ENCODE measurements at places on chromosomes 16 and 17. TPM values are rescaled to one million over a fixed set of nuclear protein-coding genes. Genes with fewer than 3 reads are reported as not detected.

- no peak overlapping the region for H3K4me3 ChIP-seq
- no peak overlapping the region for H3K27ac ChIP-seq
- DNase-seq, result no peak
- peaks cover 13% of the 10 kb centered on the region for H3K4me1 ChIP-seq
Measured at GRCh38 chr16:73183611-73184092, 135.7 kb upstream of the ZFHX3 start.

FAAP100 gene
- total RNA-seq, result 64.6 TPM

- no peaks in the 10 kb centered on the region for H3K36me3 ChIP-seq
- H3K4me3 ChIP-seq, result no peak overlapping the region
- H3K4me1 ChIP-seq, result peaks cover 40% of the 10 kb centered on the region
- no peak for DNase-seq
Measured at GRCh38 chr16:78606545-78606944, 507.1 kb downstream of the WWOX start.

DNA sequence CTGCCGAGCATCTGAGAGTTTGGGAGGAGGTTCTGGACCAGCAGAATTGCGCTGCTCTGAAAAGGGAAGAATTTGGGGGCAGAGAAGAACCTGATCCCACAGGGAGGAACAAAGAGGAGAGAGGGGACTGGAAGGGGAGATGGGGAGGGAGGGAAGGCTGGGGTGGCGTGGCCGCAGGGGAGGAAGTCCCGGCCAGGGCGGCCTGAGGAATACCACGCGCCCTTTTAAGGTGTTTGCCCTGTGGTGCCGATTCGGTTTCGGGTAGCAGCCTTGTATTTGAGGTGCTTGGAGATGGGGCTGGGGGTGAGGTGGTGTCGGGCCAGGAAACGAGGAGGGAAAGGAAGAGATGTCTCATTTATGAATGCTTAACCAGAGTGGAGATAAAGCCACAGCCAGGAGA is 51.3 kb downstream of the AKAP1 start:
- no peaks in the 10 kb centered on the region for H3K36me3 ChIP-seq
- H3K27me3 ChIP-seq, result peaks cover 9% of the 10 kb centered on the region
- H3K4me3 ChIP-seq, result no peak overlapping the region
- H3K27ac ChIP-seq, result no peak overlapping the region
- DNase-seq, result no peak

DNA sequence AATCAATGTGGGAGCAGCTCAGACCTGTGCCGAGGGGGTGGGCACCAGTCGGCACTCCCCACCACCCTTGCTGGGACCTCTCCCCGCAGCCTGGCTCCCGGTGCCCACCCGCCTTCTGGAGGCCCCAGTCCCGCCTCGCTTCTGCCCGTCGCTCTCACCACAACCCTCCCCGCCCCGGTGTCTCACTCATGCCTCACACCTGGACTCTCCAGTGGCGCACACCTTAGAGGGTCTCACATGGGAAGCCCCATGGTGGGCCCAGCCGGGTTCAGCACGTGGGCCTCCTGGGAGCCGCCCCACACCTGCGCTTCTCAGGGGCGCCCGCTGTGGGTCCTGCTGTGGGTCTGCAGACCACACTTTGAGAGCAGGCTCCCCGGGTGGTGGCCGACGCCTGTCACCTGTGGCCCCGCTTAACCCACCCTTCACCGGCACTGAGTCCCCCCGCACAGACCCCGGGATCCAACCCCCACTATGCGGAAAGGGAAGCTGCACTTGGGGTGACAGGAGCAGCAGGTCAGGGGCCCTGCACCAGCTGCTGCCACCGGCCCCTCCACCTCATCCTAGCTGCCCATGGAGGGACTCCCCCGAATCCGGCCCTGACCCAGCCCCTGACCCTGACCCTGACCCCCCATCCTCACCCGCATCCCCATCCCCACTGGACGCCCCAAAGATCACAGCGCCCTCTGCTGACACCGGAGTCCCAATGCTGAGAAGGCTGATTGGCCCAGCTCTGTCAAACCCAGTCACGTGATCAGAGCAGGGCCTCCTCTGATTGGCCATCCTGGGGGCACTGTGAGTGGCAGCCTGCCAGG is 27.4 kb upstream of the SLC38A10 start:
- H3K27me3 ChIP-seq, result no peaks in the 10 kb centered on the region
- no peaks in the 10 kb centered on the region for H3K36me3 ChIP-seq
- H3K27ac ChIP-seq, result no peak overlapping the region
- no peak for DNase-seq

- peaks cover 19% of the 10 kb centered on the region for H3K36me3 ChIP-seq
- no peaks in the 10 kb centered on the region for H3K27me3 ChIP-seq
- H3K27ac ChIP-seq, result peak overlapping the region; percentile 96
- H3K4me1 ChIP-seq, result peaks cover 40% of the 10 kb centered on the region
Measured at GRCh38 chr16:31471241-31471874, 594 bp upstream of the TGFB1I1 start.

TAT gene
- not detected for total RNA-seq

- no peak overlapping the region for H3K27ac ChIP-seq
- H3K4me1 ChIP-seq, result peaks cover 39% of the 10 kb centered on the region
- H3K36me3 ChIP-seq, result no peaks in the 10 kb centered on the region
- peak overlapping the region; percentile 77 for H3K4me3 ChIP-seq
- H3K27me3 ChIP-seq, result peaks cover 2% of the 10 kb centered on the region
- no peak for DNase-seq
Measured at GRCh38 chr16:85461814-85462713, 151.1 kb upstream of the GSE1 start.

GRCh38 chr17:71983828-71984227 is 137.0 kb upstream of the SOX9 start:
- no peak for DNase-seq
- peaks cover 3% of the 10 kb centered on the region for H3K27me3 ChIP-seq
- peaks cover 3% of the 10 kb centered on the region for H3K4me1 ChIP-seq
- no peak overlapping the region for H3K4me3 ChIP-seq
- H3K36me3 ChIP-seq, result no peaks in the 10 kb centered on the region

CYB561 gene
- total RNA-seq, result 6.1 TPM

MMP15 gene
- 4.9 TPM for total RNA-seq

C17orf50 gene
- not detected for total RNA-seq

DNA sequence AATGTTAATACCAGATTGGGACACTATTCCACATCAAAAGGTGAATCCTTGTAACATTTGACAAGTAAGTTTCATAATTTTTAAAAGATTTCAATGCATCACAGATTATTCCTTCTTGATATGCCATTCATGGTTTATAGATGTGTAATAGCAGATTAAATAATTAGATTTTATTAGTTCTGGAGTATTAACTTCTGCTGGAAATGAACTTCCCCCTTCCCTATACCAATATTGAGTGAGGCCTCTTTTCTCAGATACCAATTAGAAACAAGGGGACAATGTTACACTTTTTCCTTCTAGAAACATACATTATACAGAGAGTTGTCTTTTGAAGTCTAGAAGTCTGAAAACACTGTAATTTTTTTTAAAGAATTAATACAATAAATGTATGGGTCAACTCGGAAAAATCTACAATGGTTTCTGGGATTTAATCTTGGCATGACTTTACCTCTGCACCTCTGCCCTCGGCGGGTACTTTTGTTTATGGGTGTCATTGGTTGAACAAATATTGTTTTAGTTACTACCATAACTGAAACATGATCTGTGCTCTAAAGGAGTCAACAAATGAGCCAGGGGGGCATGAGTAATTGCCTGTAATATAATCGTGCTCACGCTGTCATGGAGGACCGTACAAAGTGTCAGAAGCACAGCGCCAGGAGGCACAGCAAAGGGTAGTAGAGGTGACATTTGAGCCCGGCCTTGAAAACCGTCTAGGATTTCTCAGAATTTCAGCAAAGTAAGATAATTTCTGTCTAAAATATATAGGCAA is 8.2 kb downstream of the LRRC37B start:
- peaks cover 7% of the 10 kb centered on the region for H3K4me1 ChIP-seq
- no peaks in the 10 kb centered on the region for H3K27me3 ChIP-seq
- DNase-seq, result no peak
- no peak overlapping the region for H3K27ac ChIP-seq

APOBR gene
- not detected for total RNA-seq

LITAFD gene
- total RNA-seq, result not detected

C16orf86 gene
- total RNA-seq, result 2.8 TPM

GRCh38 chr17:79667746-79668145 is 56.9 kb upstream of the RBFOX3 start:
- no peak overlapping the region for H3K4me3 ChIP-seq
- no peak for DNase-seq
- H3K36me3 ChIP-seq, result no peaks in the 10 kb centered on the region
- H3K4me1 ChIP-seq, result no peaks in the 10 kb centered on the region

GRCh38 chr17:39001703-39002637 is 34.8 kb upstream of the FBXO47 start:
- no peak for DNase-seq
- H3K4me3 ChIP-seq, result no peak overlapping the region
- peaks cover under 1% of the 10 kb centered on the region for H3K36me3 ChIP-seq
- no peak overlapping the region for H3K27ac ChIP-seq
- peaks cover 22% of the 10 kb centered on the region for H3K4me1 ChIP-seq

DNA sequence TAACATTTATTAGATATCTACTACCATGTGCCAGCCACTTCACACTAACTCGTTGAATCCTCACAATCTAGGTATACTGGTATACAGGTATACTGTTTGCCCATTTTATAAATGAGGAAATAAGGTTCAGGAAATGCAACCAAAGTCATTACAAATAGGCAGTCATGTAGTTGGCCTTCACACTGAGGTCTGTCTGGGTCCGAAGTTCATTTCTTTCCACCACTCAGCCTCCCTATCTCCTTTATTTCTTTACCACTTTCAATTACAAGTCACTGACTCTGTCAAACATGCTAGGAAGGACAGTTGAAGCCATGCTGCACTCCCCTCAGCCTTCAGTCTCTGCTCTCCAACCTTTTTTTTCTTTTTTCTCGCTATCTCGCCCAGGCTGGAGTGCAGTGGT is 20.7 kb upstream of the SIAH1 start:
- H3K27me3 ChIP-seq, result no peaks in the 10 kb centered on the region
- H3K36me3 ChIP-seq, result no peaks in the 10 kb centered on the region
- DNase-seq, result no peak
- H3K27ac ChIP-seq, result no peak overlapping the region
- no peak overlapping the region for H3K4me3 ChIP-seq
- H3K4me1 ChIP-seq, result peaks cover 6% of the 10 kb centered on the region

DNA sequence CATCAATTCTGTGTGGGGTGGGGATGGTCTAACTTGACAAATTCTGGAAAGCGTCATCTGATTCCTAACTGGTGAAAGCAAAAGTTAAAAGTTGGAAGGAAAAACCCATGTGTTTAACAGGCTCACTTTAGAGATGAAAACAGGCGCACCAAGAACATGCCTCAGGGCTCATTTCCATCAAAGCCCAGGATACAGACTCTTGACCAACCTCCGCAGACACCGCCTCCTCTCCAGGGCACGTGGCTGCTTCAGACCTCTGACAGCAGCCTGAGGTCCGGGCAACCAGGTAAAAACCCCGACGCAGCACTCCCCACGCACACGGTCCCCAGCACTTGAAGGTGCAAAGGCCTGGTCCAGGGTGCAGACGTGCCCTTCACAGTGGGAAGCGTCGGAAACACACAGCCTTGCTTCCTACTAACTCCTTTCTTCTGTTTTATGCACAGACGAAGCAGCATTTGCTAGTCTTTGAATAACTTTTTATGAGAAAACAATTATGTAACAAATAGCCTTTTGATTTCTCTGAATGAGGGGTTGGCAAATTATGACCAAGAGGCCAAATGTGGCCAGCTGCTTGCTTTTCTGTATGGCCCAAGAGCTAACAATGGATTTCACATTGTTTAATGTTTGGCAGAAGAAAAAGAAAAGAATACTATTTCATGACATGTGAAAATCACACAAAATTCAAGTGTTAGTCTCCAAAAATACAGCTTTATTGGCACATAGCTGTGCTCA is 44.2 kb upstream of the TRAP1 start:
- no peak overlapping the region for H3K27ac ChIP-seq
- H3K4me1 ChIP-seq, result no peaks in the 10 kb centered on the region
- H3K27me3 ChIP-seq, result no peaks in the 10 kb centered on the region
- DNase-seq, result no peak

DNA sequence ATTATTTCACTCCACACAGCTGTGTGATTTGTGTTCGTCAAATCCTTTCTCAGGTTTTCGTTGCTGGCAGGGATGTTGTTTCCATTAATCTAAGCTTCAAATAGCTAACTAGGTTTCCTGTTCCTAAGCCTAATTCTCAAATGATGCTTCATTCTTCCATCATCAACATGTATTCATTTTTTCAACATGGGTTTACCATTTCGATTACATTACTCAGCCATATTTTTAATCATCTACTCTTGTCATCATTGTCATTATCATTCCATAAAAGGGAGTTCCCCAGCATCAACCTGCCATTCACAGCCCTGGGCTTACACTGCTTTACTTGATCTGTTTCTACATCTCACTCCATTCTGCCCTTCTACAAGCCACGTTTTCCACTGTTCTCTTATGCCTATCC is 33.3 kb upstream of the ANKFN1 start:
- no peak overlapping the region for H3K27ac ChIP-seq
- no peaks in the 10 kb centered on the region for H3K36me3 ChIP-seq
- no peaks in the 10 kb centered on the region for H3K4me1 ChIP-seq
- no peaks in the 10 kb centered on the region for H3K27me3 ChIP-seq

ZNF469 gene
- total RNA-seq, result 4.1 TPM

GRCh38 chr17:43406676-43407645 is 8.2 kb downstream of the ARL4D start:
- no peak for DNase-seq
- H3K27ac ChIP-seq, result peak overlapping the region; percentile 56
- H3K4me3 ChIP-seq, result no peak overlapping the region
- H3K36me3 ChIP-seq, result no peaks in the 10 kb centered on the region
- H3K27me3 ChIP-seq, result no peaks in the 10 kb centered on the region

DNA sequence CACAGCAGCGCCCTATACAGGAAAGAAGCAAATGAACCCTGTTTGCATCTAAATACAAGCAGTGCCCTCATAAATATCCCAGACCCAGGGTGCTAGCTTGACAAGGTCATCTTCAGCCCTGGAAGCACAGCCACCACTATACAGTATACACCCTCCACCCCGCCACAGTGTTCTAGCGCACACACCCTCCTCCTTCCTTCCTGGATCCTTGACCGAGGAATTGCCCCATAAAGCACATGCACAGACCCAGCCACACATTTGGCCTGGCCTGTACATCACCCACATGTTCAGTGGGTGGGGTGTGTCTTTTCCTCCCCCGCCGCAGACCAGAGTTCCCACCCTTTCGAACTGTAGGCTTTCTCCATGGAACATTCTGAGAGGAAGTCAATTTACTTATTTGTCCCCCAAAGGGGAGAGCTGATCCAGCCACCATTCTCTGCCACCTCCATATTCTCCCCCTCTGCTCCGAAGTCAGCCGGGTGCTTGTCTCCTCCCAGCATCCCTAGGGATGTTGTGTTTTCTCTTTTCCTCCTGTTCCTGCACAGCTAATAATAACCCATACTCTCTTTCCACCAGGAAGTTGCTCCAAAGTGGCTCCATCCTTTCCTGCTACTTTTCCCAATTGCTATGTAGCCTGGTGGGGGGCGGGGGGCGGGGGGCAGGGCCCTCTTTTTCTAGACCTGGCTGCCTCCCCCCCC is 6.6 kb downstream of the ABI3 start:
- H3K27ac ChIP-seq, result no peak overlapping the region
- DNase-seq, result no peak
- H3K4me1 ChIP-seq, result peaks cover 4% of the 10 kb centered on the region
- H3K36me3 ChIP-seq, result no peaks in the 10 kb centered on the region
- peaks cover 4% of the 10 kb centered on the region for H3K27me3 ChIP-seq
- H3K4me3 ChIP-seq, result no peak overlapping the region

RPL38 gene
- 762 TPM for total RNA-seq

KRTAP9-8 gene
- total RNA-seq, result not detected
